ENCODE measurements at places on chromosomes 11 and 22.

DNA sequence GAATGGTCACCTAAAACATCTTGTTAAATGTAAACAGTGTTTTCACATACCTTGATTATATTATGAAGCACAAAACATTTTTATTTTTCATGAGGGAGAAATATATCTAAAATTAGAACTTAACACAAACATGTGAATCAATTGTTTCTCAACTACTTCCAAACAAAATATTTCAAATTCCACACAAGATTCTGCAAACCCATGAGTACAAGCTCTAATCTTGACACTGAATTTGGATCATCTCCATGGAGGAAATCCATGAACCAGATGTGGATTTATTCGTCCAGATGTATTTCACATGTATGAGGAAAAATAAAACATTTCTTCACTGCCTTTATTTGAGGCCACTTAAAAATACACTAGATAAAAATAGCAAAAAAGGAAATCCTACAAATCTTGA, 184.2 kb downstream of the SBF2 start:
- H3K4me1 ChIP-seq: no peaks in the 10 kb centered on the region
- H3K27ac ChIP-seq: no peak overlapping the region
- H3K27me3 ChIP-seq: no peaks in the 10 kb centered on the region
- no peaks in the 10 kb centered on the region for H3K36me3 ChIP-seq
- DNase-seq: no peak

GRCh38 chr11:10436224-10436623, 18.8 kb upstream of the AMPD3 start:
- no peaks in the 10 kb centered on the region for H3K36me3 ChIP-seq
- no peak for DNase-seq
- no peaks in the 10 kb centered on the region for H3K4me1 ChIP-seq

GRCh38 chr11:30733748-30734147, 147.6 kb upstream of the MPPED2 start:
- no peak overlapping the region for H3K27ac ChIP-seq
- H3K36me3 ChIP-seq: no peaks in the 10 kb centered on the region
- no peaks in the 10 kb centered on the region for H3K4me1 ChIP-seq

DNA sequence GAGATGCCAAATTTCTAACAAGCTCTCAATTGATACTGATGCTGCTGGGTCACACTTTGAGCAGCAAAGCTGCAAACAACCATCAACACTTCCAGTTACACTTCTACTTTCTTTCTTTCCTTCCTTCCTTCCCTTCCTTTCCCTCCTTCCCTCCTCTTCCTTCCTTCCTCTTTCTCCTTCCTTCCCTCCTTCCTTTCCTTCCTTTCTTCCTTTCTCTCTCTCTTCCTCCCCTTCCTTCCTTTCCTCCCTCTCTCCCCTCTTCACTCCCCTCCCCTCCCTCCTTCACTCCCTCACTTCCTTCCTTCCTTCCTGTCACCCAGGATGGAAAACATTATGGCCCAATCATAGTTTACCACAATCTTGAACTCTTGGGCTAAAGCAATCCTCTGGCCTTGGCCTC, 33.0 kb upstream of the PIK3C2A start:
- H3K27ac ChIP-seq: no peak overlapping the region
- no peak for DNase-seq
- H3K36me3 ChIP-seq: no peaks in the 10 kb centered on the region

GRCh38 chr11:36431429-36432092, 78.5 kb downstream of the TRAF6 start:
- H3K36me3 ChIP-seq: no peaks in the 10 kb centered on the region
- peaks cover 22% of the 10 kb centered on the region for H3K4me1 ChIP-seq
- peaks cover 53% of the 10 kb centered on the region for H3K27me3 ChIP-seq
- no peak overlapping the region for H3K4me3 ChIP-seq
- peak; percentile 84 for DNase-seq

All from HCT116 (cell line).